Fibroblast of lung (primary cell): ENCODE measurements at places on chromosomes 4 and X. TPM values are rescaled to one million over a fixed set of nuclear protein-coding genes. Genes with fewer than 3 reads are reported as not detected.

DNA sequence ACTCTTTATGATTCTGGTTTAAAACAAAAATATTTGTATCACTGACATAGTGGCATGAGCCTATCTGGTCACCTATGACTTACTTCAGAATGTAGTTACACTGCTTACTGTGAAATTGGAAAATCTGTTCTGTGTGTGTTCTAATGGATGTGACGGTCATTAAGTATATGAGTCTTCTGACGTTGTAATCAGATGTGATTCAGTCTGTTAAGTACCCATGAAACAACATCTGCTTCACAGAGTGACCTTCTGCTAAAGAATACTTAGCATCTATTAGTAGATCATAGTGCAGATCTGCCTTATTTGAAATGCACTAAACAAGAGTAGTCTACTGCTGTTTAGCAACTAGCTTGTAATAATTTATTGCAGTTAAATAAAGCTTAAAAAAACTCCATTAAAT is 317.1 kb downstream of the DCTD start:
- no peak overlapping the region for H3K4me3 ChIP-seq
- H3K27ac ChIP-seq, result no peak overlapping the region
- H3K4me1 ChIP-seq, result no peaks in the 10 kb centered on the region

DNA sequence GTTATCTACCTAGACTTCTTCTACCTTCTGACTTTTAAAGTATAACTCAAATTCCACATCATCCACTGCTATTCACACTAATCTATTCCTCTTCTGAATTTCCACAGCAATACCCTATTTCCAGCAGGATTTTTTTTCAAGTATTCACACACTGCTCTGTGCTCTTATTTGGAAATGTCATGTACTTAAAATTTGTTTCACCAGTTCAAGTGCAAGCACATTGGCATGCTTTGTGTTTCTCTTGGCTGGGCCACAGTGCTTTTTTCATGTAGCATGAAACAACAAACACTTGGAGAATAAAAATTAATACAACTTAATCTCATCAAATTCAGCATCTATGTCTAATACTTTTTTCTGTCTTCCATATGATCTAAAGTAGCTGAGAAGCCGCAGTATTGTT is 161.8 kb upstream of the PCDH18 start:
- no peak overlapping the region for H3K4me3 ChIP-seq
- H3K27ac ChIP-seq, result no peak overlapping the region
- H3K36me3 ChIP-seq, result no peaks in the 10 kb centered on the region
- no peaks in the 10 kb centered on the region for H3K4me1 ChIP-seq
- no peaks in the 10 kb centered on the region for H3K27me3 ChIP-seq
- peak; percentile 42 for DNase-seq

Gene SEC31A
- 297 and 342 TPM in 2 replicates for total RNA-seq

Gene KLKB1
- total RNA-seq, result 0.17 and 0.26 TPM in 2 replicates

Gene CT45A1
- total RNA-seq, result not detected in 2 replicates

DNA sequence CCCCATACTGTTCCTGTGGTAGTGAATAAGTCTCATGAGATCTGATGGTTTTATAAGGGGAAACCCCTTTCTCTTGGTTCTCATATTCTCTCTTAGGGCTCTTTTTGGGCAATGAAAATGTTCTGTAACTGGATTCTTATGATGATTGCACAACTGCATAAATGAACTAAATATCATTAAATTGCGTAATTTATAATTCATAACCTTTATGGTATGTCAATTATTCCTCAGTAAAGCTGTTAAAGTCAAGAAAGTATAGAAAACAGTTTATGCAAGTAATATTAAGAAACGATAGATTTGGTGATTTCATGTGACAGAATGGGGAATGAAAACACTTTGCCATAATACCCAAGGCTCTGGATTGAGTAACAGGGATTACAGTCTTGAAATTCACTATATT is 33.5 kb upstream of the SPANXD start:
- H3K4me1 ChIP-seq, result no peaks in the 10 kb centered on the region
- no peaks in the 10 kb centered on the region for H3K36me3 ChIP-seq
- H3K27ac ChIP-seq, result no peak overlapping the region
- H3K4me3 ChIP-seq, result no peak overlapping the region
- DNase-seq, result peak; percentile 76
- no peaks in the 10 kb centered on the region for H3K27me3 ChIP-seq

Gene KIT
- total RNA-seq, result 0.50 and 0.51 TPM in 2 replicates

- no peak for DNase-seq
- no peak overlapping the region for H3K4me3 ChIP-seq
- no peaks in the 10 kb centered on the region for H3K27me3 ChIP-seq
- no peak overlapping the region for H3K27ac ChIP-seq
- H3K4me1 ChIP-seq, result peaks cover 11% of the 10 kb centered on the region
Observed at GRCh38 chr4:2256156-2256731, 5.7 kb downstream of the MXD4 start.
